ENCODE measurements at places on chromosomes 11 and 22.

DNA sequence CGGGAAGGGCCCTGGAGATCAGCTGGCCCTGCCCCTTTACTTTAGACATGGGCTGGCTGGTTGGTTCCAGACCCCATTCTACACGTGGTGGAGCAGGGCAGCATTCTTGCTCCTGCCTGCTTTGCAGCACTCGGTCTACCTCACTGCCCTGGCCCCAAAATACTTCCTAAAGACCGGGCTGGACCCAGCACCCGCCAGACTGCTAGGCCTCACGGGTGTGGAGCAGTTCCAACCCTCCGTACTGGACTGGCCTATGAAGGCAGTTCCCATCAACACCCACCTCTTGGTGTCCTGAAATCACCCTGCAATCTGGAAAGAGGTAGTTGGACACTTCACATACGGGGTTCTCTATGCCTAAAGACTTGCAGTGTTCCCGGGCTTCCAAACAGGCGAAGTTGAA is 6.4 kb downstream of the MCAT start:
- no peak for DNase-seq

- no peak for DNase-seq
Observed at GRCh38 chr11:9923280-9923679, 259.4 kb downstream of the SWAP70 start.

GRCh38 chr22:29668673-29669072 is 51.1 kb upstream of the CABP7 start:
- DNase-seq: no peak

DNA sequence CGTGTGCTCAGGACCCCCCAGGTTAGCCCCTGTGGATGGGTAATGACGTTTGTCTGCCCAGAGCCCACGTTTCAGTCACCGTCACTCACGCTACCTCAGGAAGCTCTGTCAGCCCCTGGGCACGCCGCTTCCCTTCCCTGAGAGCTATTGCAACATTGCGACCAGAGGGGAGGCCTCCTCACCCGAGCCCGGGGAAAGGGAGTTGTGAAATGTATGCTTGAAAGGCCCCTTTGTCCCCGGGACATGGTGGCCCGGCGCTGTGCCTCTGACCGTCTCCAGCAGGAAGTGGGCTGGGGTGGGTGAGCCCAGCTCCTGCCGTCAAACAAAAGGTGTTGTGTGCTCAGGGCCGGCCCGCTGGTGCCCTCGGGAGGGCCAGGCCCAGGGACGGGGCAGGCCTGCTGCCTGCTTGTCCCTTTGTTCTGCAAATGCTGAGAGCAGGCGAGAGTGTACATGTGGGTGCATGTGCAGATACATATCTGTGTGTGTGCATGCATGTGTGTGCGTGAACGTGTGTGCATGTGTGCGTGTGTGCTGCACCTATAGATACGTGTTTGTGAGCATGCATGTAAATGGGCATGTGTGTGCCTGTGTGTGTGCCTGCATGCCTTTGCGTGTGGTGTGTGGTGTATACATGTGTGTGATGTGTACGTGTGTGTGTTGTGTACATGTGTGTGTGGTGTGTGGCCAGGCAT is 1125.0 kb downstream of the BRD1 start:
- no peak for DNase-seq

- DNase-seq: no peak
Observed at GRCh38 chr22:36940676-36941075, 27.2 kb downstream of the CSF2RB start.

DNA sequence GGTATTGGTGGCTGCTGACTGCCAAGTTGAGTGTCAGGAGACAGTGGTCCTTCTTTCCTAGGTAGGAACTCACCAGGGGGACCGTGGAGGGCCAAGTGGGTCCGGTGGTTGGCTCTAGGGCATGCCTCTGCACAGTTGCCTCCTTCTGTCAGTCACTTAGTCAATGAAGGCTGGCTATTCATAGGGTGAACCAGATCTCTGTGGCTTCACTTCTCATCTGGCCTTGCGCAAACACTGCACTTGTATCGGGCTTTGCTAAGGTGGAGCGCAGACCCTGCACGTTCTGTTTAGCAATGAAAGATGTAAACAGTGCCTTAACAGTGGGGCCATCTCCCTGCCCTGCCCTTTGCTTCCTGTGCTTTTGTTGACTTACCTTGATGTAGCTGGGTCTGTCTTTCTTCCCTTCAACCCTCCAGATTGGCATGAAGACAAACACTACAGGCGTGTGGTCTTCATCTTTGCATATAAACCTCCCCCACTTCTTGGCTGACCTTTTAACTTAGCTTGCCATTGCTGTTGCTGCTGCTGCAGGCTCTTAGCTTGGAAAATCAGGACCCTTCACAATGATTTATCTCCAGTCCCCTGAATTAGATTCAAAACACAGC is 6.7 kb upstream of the SORL1-AS1 start:
- peak; percentile 21 for DNase-seq

- DNase-seq: no peak
Observed at GRCh38 chr11:94910779-94911178, 62.6 kb downstream of the CWC15 start.

Data from effector memory CD8-positive, alpha-beta T cell (primary cell).